ENCODE measurements at places on chromosomes 13 and 19.

- peaks cover 3% of the 10 kb centered on the region for H3K27me3 ChIP-seq
- H3K36me3 ChIP-seq = no peaks in the 10 kb centered on the region
- H3K4me1 ChIP-seq = no peaks in the 10 kb centered on the region
These were observed 663 bp upstream of the PLA2G4C start for GRCh38 chr19:48111280-48111679.

GRCh38 chr19:48469289-48469881, at the start of gene CYTH2:
Gene CYTH2 (plus strand): TSS chr19:48469369. CDS start chr19:48469508, 139 bp downstream.
- peaks cover 3% of the 10 kb centered on the region for H3K4me1 ChIP-seq
- peak within 1 kb of the TSS; percentile 95 for H3K27ac ChIP-seq
- peak within 1 kb of the TSS; percentile 93 for H3K4me3 ChIP-seq
- H3K27me3 ChIP-seq = peaks cover 12% of the 10 kb centered on the region
- no peaks in the 10 kb centered on the region for H3K36me3 ChIP-seq
- peak; percentile 92 for DNase-seq

- no peaks in the 10 kb centered on the region for H3K36me3 ChIP-seq
- H3K27me3 ChIP-seq = peaks cover 7% of the 10 kb centered on the region
- H3K27ac ChIP-seq = no peak overlapping the region
- no peak overlapping the region for H3K4me3 ChIP-seq
- peaks cover 5% of the 10 kb centered on the region for H3K4me1 ChIP-seq
These were observed 34.0 kb downstream of the CEBPA start for GRCh38 chr19:33268162-33268991.

GRCh38 chr13:26983543-26984320, 187.9 kb downstream of the USP12 start:
- H3K27me3 ChIP-seq = no peaks in the 10 kb centered on the region
- DNase-seq = no peak
- H3K27ac ChIP-seq = no peak overlapping the region
- no peaks in the 10 kb centered on the region for H3K36me3 ChIP-seq

DNA sequence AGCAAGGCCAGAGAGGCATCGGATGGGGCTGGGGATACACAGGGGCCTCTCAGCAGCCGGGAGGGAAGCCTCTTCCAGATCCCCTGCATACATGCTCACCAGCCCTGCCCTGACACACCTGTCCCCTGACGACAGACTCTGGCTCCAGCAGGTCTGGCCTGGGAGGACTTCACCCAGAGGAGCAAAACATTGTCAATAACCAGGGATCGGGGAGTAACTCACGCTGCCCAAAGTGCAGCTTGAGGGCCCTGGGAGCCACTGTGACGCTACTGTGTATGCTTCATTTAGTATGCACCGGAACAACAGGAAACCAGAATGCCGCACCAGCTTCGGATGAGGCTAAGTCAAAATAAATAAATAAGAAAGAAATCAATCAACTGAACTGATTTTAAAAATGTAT, 12.4 kb upstream of the CD22 start:
- peaks cover 5% of the 10 kb centered on the region for H3K27me3 ChIP-seq
- H3K4me1 ChIP-seq = no peaks in the 10 kb centered on the region
- H3K27ac ChIP-seq = no peak overlapping the region
- H3K4me3 ChIP-seq = no peak overlapping the region
- no peaks in the 10 kb centered on the region for H3K36me3 ChIP-seq
- no peak for DNase-seq

GRCh38 chr19:11293433-11294389, 2.2 kb upstream of the TSPAN16 start:
- H3K27me3 ChIP-seq = peaks cover 2% of the 10 kb centered on the region
- peak; percentile 98 for DNase-seq
- H3K27ac ChIP-seq = peak overlapping the region; percentile 86
- H3K4me1 ChIP-seq = peaks cover 4% of the 10 kb centered on the region
- H3K4me3 ChIP-seq = peak overlapping the region; percentile 68

DNA sequence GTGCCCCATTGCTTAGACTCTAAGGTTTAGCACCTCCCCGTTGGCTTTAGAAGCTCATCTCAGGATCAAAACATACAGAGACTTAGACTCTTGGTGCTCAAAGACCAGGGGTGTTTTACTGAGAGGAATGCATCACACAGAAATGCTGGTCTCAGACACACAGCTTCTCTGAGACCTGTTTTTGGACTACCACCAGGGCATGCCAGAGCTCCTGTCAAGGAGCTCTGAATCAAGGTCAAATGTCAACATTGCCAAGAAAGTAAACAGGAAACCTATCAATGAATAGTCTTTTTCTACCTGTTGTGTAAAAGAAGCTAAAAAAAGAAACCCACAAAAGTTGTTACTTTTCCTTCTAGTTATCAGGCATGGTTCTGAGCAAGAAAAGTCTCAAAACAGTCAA, 149.2 kb downstream of the COL4A1 start:
- no peak overlapping the region for H3K27ac ChIP-seq
- peaks cover 5% of the 10 kb centered on the region for H3K36me3 ChIP-seq
- DNase-seq = no peak
- no peaks in the 10 kb centered on the region for H3K27me3 ChIP-seq
- H3K4me1 ChIP-seq = peaks cover 11% of the 10 kb centered on the region

DNA sequence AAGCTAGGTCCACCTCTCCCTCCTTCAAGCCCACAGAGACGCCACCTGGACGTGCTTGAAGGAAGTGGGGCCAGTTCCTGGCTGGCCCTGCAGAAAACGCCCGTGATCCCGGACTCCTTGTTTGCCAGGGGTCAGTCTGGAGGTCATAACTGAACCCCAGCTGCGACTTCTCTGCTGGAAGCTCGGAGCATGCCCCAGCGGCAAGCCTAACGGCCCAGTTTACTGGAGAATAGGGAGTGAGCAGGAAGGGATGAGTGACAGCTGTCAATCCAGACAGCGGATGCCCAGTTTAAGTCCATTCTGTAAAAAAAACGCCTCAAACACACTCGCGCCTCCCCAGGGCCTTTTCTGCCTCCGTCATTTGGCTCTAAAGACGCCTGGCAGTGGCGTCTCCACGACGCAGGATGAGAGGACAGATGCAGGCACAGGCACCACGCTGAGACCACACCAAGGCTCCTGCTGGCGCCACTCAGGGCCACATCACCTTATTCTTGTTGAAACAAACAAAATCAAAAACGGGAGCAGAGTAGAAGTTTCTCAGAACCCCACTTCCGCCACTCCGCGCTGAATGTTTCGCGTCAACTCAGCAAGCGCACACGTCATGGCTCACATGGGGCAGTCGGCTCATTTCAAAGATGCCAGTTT, 57.6 kb downstream of the RASA3 start:
- no peaks in the 10 kb centered on the region for H3K36me3 ChIP-seq
- peaks cover 36% of the 10 kb centered on the region for H3K4me1 ChIP-seq
- no peak overlapping the region for H3K4me3 ChIP-seq
- no peak overlapping the region for H3K27ac ChIP-seq

GRCh38 chr19:4200940-4201542, 18.6 kb downstream of the ANKRD24 start:
- H3K27ac ChIP-seq = peak overlapping the region; percentile 10
- peaks cover 8% of the 10 kb centered on the region for H3K4me1 ChIP-seq
- H3K4me3 ChIP-seq = peak overlapping the region; percentile 7
- no peak for DNase-seq
- H3K36me3 ChIP-seq = peaks cover 8% of the 10 kb centered on the region

GRCh38 chr19:35328851-35329285, at the start of gene CD22:
Gene CD22 (plus strand): TSS chr19:35329187. CDS start chr19:35332041, 2,854 bp downstream.
- no peak within 1 kb of the TSS for H3K4me3 ChIP-seq
- no peaks in the 10 kb centered on the region for H3K4me1 ChIP-seq
- H3K27ac ChIP-seq = no peak within 1 kb of the TSS
- DNase-seq = no peak
- no peaks in the 10 kb centered on the region for H3K27me3 ChIP-seq
- no peaks in the 10 kb centered on the region for H3K36me3 ChIP-seq

DNA sequence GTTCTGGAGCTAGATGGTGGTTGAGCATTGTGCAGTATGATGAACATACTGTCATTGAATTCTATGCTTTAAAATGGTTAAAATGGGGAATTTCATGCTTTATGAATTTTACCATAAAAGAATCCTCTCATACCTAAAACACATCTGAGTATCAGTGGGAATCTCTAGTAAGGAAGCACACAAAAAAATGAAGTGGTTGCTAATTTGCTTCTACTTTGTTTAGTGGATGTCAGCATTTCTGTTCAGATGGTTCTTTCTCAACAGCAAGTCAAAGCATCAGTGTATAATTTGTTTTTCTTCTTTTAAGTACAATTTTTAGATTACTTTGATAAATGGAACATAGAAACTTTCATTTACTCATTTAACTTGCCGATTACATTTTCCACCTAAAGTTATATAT, 52.1 kb upstream of the AKAP11 start:
- no peaks in the 10 kb centered on the region for H3K4me1 ChIP-seq
- H3K4me3 ChIP-seq = no peak overlapping the region
- no peak overlapping the region for H3K27ac ChIP-seq
- no peak for DNase-seq
- H3K27me3 ChIP-seq = no peaks in the 10 kb centered on the region
- no peaks in the 10 kb centered on the region for H3K36me3 ChIP-seq

DNA sequence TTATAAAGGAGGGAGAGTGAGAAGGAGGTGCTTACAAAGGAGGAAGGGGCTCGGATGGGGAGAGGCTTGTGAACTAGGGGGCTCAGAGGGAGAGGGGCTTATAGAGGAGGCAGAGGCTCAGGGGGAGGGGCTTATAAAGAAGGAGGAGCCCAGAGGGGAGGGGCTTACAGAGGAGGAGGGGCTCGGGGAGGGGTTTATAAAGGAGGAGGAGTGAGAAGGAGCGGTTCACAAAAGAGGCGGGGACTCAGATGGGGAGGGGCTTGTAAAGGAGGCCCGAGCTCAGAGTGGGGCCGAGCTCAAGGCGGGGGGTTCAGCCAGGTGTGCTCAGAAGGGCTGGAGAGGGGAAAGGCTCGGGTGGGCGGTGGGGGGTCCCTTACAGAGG, 500 bp downstream of the SMIM24 start:
- H3K27ac ChIP-seq = no peak overlapping the region
- no peaks in the 10 kb centered on the region for H3K4me1 ChIP-seq
- no peaks in the 10 kb centered on the region for H3K36me3 ChIP-seq

DNA sequence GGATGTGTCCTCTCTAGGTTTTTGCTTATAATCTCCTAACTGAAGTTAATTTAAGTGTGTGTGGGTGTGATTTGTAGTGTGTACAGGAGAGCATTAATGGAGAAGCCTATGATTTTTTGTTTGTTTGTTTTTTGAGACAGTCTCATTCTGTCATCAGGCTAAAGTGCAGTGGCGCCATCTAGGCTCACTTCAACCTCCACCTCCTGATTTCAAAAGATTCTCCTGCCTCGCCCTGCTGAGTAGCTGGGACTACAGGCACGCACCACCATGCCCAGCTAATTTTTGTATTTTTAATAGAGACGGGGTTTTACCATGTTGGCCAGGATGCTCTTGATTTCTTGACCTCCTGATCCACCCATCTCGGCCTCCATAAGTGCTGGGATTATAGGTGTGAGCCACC, 20.6 kb downstream of the ZNF701 start:
- H3K4me3 ChIP-seq = no peak overlapping the region
- H3K27me3 ChIP-seq = no peaks in the 10 kb centered on the region
- peaks cover 6% of the 10 kb centered on the region for H3K36me3 ChIP-seq
- no peak for DNase-seq
- H3K4me1 ChIP-seq = no peaks in the 10 kb centered on the region
- H3K27ac ChIP-seq = no peak overlapping the region

DNA sequence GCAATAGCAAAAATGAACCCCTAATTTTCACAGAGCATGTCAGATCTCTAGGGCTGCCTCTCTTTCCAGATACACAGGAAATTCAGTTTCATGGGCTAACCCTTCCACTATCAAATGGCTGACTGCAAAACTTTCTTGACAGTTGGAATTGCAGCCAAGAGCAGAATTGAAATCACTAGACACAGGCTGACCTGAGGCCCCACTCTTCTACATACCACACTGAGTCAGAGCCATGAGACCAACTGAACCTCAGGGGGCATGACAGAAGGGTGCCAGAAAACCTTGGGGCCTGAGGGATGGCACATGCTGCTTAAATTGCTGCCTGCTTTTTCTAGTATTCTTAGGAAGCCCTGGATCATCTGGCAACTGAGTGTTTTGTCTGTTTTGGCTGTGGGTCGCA, 1.7 kb upstream of the DLEU7 start:
- H3K36me3 ChIP-seq = no peaks in the 10 kb centered on the region
- no peaks in the 10 kb centered on the region for H3K27me3 ChIP-seq
- DNase-seq = no peak
- peaks cover 25% of the 10 kb centered on the region for H3K4me1 ChIP-seq

GRCh38 chr19:39270036-39270871, 2.1 kb downstream of the IFNL2 start:
- H3K4me3 ChIP-seq = no peak overlapping the region
- H3K27me3 ChIP-seq = no peaks in the 10 kb centered on the region
- no peak for DNase-seq
- H3K4me1 ChIP-seq = no peaks in the 10 kb centered on the region

DNA sequence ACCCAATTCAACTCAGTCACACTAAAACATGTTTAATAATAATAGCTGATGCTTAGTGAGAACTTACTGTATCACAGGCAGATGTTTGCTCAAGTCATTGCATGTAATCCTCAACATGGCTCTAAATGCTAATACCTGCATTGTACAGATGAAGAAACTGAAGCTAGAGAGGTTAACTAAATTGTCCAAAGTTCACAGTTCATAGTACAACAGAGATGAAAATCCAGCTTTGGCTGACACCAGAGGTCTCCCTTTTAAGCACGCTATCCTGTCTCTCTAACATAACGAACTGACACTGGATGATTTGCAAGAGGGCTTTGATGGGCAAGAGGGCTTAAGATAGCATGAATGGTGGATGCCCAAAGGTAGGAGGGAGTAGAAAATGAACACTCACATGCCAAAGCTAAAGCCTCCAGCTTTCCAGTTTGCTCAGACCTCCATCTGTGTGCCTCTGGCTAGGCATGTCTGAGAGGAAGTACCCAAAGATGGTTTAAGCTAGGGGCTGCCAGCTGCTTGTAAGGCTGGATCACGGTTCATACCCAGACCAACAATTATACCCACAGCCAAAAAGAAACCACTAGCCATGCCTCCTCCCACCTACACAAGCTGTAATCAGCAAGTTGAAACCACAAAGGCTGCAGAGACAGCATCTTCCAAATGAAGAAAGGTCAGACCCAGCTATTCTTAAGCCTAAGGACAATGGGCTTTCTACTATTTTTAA, 196.9 kb upstream of the UBL3 start:
- H3K4me1 ChIP-seq = peaks cover 4% of the 10 kb centered on the region
- H3K36me3 ChIP-seq = peaks cover 3% of the 10 kb centered on the region
- no peak for DNase-seq
- no peak overlapping the region for H3K27ac ChIP-seq

GRCh38 chr13:111938741-111939665, 127.9 kb upstream of the SOX1 start:
- no peak overlapping the region for H3K4me3 ChIP-seq
- H3K27ac ChIP-seq = no peak overlapping the region
- DNase-seq = no peak
- H3K36me3 ChIP-seq = no peaks in the 10 kb centered on the region

- peak overlapping the region; percentile 26 for H3K4me3 ChIP-seq
- H3K36me3 ChIP-seq = no peaks in the 10 kb centered on the region
- H3K4me1 ChIP-seq = peaks cover 20% of the 10 kb centered on the region
These were observed 545.8 kb downstream of the LIG4 start for GRCh38 chr13:107669391-107669993.

DNA sequence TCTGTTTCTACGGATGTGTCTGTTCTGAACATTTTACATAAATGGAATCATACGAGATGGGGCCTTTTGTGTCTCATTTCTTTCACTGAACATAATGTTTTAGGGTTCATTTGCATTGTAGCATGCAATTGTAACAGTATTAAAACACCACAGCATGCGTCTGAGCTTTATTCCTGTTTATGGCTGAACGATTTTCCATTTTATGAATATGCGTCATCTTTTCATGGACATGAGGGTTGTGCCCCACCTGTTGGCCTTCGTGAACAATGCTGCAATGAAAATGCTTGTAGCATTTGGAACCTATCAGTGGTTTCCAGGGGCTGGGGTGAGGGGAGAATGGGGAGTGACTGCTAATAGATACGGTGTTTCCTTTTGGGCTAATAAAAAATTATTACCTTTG, 5.1 kb downstream of the OR10H1 start:
- H3K27me3 ChIP-seq = peaks cover 7% of the 10 kb centered on the region
- no peak overlapping the region for H3K4me3 ChIP-seq
- no peaks in the 10 kb centered on the region for H3K36me3 ChIP-seq
- H3K4me1 ChIP-seq = no peaks in the 10 kb centered on the region
- DNase-seq = no peak
